ENCODE measurements at places on chromosomes 7 and 10.

DNA sequence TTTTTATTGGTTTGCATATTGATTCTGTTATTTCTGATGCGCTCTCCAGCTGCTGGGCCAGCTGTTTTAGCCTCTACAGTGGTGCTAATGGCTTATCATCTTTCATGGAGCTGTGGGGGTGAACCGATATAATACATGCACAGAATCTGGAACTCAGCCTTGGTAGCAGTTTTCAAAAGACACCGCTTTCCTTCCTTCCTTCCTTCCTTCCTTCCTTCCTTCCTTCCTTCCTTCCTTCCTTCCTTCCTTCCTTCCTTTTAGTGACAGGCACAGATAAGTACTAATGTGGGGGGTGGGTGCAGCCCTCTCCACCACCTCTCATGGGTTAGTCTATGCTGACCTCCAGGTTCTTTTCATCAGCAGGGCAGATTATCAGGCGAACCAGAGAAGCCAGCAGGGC lies 31.9 kb upstream of the C10orf53 start:
- DNase-seq = no peak

DNA sequence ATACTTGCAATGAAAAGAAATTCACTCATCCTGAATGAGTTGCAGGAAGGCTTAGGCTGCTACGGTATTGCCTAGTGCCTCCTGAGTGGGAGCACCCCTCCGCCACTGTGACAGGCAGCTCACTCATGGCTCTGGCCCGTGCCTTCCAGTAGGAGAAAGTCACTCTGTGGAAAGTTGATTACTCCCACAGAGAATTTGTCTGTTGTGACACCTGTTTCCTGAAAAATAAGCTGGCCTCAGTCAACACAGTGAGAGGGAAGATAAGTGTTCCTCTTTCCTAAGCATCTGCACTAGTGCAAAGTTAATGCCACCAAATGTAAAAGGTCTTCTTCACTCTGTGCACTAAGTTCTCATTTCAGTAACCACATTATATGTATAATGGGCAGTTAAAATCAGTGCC lies 158.8 kb upstream of the INHBA start:
- DNase-seq = no peak

- no peak for DNase-seq
These were observed 86.0 kb downstream of the RTKN2 start for GRCh38 chr10:62182595-62182994.

GRCh38 chr10:133396035-133396624 lies 2.2 kb downstream of the MTG1 start:
- no peak for DNase-seq

DNA sequence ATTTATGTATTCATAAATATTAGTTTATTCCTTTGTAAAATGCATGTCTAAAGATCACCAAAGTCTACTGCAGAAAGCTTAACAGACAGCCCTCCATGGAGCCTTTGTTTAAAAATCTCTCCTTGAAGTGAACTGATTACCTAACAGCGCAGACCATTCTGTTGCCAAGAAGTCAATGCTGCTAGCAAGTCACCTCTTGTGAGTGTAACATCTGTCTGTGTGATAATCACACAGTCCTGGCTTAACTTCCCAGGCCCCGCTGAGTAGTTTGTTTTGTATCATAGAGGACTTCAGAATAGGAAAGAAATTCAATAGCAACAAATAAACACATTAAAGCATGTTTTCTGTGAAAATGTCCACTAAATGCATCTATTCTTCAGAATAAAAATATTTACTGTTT lies 435.3 kb upstream of the IGFBP3 start:
- no peak for DNase-seq

- DNase-seq = no peak
These were observed 301.9 kb downstream of the CDK14 start for GRCh38 chr7:90897961-90898469.

- DNase-seq = no peak
These were observed 77.9 kb upstream of the LRRN3 start for GRCh38 chr7:111012799-111013675.

GRCh38 chr7:82609746-82610145 lies 166.2 kb upstream of the CACNA2D1 start:
- no peak for DNase-seq

Measured in T-helper 22 cell (primary cell).